Thoracic aorta (tissue), 2 donors: ENCODE measurements at places on chromosomes 16 and 17. TPM values are rescaled to one million over a fixed set of nuclear protein-coding genes. Genes with fewer than 3 reads are reported as not detected.

SPG7 gene
- total RNA-seq, result 333 TPM

C17orf50 gene
- total RNA-seq, result not detected

GRCh38 chr16:51670527-51670926 is 519.5 kb upstream of the SALL1 start:
- DNase-seq, result no peak

DNA sequence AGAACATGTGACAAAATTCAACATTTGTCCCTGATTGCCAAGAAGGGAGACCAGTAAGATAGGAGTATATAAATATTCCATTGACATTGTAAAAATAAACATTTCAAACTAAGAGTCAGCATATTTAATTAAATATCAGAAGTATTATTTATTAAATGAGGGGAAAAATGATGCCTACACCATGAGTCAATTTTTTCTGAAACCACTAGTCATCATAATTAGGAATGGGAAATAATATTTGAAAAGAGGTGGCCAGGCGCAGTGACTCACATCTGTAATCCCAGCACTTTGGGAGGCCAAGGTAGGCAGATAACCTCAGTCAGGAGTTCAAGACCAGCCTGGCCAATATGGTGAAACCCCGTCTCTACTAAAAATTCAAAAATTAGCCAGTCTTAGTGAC is 2.1 kb downstream of the CMTM1 start:
- DNase-seq, result no peak

- DNase-seq, result peak; percentile 28
Measured at GRCh38 chr16:87570938-87571867, 31.1 kb upstream of the JPH3 start.

DNA sequence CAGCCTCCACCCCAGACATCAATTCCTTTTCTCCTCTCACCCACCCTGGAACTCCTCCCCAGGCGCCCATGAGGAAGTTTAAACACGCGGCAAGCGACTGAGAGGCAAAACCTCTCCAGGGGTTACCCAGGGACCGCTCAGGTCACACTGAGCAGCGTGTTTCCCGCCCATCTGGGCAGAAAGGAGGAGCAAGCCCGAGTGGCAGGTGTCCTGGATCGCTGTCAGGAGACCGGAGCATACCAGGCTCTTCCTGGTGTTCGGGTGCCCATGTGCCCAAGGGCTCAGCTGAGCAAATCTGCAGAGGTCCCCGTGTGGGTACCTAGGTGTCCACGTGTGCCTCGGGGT is 491 bp downstream of the SLC25A19 start:
- DNase-seq, result no peak
